ENCODE measurements at places on chromosomes 6 and 20.

GRCh38 chr20:32988008-32988407 lies 16.2 kb downstream of the SUN5 start:
- DNase-seq, result no peak

GRCh38 chr6:44576132-44576631 lies 188.7 kb downstream of the CDC5L start:
- DNase-seq, result no peak

GRCh38 chr20:58650181-58650775 lies 805 bp upstream of the STX16 start:
- DNase-seq, result no peak

- DNase-seq, result no peak
Observed at GRCh38 chr6:15892369-15892768, 229.5 kb upstream of the DTNBP1 start.

DNA sequence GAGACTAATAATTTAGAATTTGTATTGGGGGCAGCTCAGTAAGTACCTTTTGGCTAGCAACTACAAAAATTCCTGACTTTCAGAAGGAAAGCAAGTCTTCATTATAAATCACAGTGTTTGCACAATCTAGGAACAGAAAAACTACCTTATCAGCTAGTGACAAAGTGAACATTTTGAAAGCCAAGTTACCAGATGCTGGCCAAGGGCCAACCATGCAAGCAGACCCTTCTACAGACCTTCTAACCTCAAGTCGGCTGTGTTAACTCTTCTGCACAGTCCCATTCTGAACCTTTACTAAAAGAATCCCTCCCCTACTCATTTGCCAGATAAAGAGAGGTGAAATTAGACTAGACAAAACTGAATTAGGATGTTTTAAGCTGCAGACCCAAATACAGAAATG lies 341.9 kb downstream of the COL12A1 start:
- DNase-seq, result no peak

- no peak for DNase-seq
Observed at GRCh38 chr20:43667341-43668132, 623 bp downstream of the MYBL2 start.

GRCh38 chr20:45913116-45913515 lies 1.2 kb upstream of the PLTP start:
- DNase-seq, result no peak

- DNase-seq, result no peak
Observed at GRCh38 chr6:139081471-139081870, 52.9 kb downstream of the ABRACL start.

DNA sequence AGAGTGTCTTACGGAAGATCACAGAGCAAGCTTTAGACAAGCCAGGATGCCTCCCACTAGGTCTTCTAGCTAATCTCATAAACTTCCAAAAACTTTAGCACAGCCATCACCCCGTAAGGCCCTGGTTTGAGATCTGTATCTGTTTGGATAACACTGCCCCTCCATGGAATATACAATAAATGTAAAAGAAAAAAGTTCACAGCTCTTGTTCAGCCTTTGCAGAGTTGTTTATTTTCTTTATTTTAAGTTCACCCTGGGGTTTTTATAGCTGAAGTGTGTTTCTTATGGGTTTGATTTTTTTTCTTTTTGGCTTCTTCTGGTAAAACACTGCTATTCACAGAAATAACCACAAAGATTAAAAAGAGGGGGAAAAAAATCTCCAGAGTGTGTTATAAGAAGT lies 125.6 kb downstream of the EYA2 start:
- no peak for DNase-seq

DNA sequence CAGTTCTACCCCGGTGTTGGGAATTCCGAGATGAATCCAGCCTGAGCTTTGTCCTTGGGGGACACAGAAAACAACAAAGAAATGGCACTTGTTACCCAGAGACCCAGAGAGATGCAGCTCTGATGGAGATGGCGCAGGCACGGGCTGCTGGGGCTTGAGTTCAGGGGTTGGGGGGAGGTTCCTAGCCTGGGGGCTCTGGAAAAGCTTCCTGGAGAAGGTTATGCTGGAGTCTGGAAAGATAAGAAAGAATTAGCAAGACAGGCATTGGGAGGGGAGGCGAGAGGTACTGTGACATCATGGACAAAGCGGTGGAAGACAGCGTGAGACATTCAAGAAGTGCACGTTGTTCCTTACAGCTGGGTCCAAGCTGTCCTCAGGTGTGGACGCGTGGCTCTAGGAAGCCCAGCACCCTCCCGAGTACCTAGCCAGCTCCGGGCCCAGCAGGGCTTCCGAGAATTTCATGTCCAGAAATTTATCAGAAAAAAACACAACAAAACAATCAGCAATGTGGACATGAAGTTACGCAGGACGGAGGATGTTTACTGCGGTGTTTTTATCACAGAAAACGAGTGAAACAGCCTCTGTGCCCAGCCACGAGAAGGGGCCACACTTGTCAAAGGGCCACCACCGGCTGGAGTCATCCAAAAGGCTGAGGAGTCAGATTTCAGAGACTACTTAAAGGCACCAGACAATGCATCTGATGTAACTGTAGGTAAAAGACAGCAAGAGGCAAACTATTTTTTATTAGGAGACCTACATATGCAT lies 39.5 kb downstream of the C20orf203 start:
- DNase-seq, result no peak

DNA sequence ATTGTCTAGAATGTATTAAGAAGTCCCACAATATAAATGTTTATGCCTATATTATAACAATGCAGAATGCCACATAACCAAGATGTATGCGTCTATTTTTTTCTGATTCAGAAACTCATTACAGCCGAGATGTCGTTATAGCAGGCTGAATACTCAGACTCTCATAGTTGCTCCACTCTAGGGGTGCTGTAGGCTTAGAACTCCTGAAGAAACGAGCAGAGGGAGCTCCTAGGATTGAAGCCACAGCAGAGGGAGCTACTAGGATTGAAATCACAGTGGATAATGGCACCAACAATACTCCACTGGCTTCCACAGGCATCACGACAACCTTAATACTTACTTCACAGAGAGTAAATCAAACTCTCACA lies 208.9 kb downstream of the KIF16B start:
- no peak for DNase-seq

Measured in SHP77 treated with DMSO at 0.1 percent for 48 hours (cell line).